ENCODE measurements at places on chromosomes 3 and 15.

DNA sequence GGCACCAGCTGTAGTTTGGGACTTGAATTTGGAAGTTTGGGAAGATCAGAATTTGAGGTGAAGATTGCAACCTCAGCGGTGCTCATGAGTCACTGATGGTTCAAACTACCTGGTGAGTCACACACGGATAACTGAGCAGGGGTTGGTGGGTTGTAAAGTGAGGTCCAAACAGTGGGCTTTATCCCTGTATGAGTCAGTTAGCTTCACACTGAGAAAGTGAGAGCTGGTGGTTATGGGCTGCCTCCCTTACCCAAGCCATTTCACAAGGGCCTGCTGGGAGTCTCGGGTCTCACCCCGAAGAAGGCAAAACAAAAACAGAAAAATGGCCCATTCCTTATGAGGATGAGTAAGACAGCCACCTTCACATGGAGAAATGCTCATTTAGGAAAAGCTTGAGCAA is 77.0 kb downstream of the ITGA11 start:
- no peak for DNase-seq

- DNase-seq: no peak
Measured at GRCh38 chr3:48935530-48935929, 16.9 kb downstream of the ARIH2 start.

- no peak for DNase-seq
Measured at GRCh38 chr15:83533410-83533962, 86.3 kb downstream of the SH3GL3 start.

DNA sequence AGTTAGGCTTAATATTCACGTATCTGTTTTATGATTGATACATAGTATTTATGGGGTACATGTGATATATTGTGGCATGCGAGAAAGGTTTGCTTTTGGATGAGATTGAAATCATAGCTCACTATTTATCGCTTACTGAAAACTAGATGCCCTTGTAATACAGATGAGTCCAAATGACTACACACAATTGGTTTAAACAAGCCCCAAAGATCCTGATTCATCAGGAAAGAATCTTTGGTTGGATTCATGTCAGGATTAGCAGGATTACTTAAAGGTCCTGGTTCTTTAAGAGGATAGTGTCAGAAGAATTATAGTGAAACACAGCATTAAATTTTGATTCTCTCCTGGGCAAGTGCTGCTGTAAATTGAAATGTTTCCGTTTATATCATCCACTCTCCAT is 18.6 kb upstream of the AADAC start:
- no peak for DNase-seq

GRCh38 chr3:65672871-65673815 is 365.6 kb downstream of the MAGI1 start:
- no peak for DNase-seq

DNA sequence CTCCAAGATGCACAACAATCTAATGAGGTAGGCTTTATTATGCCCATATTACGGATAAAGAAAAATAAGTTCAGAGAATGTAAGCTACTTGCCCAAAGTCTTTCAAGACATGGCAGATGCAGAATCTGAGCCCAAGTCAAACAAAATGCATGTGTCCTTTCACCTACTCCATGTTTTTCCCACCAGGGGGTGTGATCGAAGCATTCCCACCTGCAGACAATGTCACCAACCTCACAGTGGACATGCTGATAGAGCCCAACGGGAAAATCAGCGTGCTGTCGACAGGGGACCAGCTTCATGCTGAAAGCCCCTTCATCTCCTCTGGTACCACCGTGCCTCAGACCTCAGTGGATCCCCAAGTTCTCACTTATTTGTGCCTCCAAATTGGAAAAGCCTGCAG is 99.8 kb upstream of the C15orf61 start:
- no peak for DNase-seq

- no peak for DNase-seq
Measured at GRCh38 chr15:50304836-50305235, 39.3 kb upstream of the HDC start.

DNA sequence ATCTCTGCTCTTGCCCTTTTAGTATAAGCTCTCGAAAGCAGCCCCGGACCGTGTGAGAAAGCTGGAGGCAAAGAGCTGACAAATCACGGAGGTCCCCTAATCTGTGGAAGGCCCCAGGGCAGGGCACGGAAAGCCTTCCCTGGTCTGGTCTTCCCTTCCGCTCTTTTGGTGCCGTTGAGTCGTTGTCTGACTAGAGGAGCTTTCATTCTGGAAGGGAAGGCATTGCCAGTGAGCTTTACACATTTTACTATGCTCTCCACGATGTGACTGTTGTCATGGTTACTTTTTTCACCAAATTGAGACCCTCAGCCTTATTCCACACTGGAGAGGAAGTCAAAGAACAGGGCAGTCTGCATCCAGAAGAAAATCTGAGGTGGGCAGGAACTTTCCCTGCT is 71.7 kb downstream of the CYP19A1 start:
- DNase-seq: no peak

GRCh38 chr3:116005404-116005803 is 382.1 kb downstream of the GAP43 start:
- no peak for DNase-seq

GRCh38 chr15:59701880-59702279 is 12.8 kb upstream of the BNIP2 start:
- no peak for DNase-seq

All from NCI-H510A (cell line).